ENCODE measurements at places on chromosomes 2 and 18. TPM values are rescaled to one million over a fixed set of nuclear protein-coding genes. Genes with fewer than 3 reads are reported as not detected.

- DNase-seq = peak; percentile 50
Measured at GRCh38 chr2:232761301-232761907, 15.0 kb downstream of the KCNJ13 start.

DNA sequence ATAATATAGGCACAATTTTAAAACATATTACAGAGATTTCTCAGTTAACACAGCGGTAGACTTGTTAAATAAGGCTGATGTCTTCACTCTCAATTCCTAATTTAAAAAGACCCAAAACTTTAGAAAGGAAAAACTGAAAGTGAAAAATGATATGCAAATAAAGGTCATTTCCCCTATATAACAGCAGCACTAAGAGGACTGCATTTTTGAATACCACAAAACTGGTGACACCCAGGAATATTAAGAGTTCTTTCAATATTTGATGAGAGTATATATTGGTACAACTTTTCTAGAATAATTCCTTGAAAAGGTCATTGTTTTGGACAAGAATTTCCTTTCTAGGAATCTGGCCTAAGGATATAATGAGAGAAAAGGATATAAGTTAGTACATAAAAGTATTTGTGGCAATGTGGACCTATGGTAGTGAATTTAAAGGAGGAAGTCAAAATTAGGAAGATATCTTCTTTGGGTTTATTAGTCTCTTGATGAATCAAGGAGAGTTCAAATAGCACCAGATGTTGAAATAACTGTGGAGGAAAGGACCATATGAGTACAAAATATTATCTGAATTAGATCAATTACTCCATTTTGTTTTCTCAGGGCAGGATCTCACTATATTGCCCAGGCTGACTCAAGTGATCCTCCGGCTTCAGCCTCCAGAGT lies 70.3 kb downstream of the TMEM237 start:
- no peak for DNase-seq

The TMEFF2 gene
- not detected for total RNA-seq

DNA sequence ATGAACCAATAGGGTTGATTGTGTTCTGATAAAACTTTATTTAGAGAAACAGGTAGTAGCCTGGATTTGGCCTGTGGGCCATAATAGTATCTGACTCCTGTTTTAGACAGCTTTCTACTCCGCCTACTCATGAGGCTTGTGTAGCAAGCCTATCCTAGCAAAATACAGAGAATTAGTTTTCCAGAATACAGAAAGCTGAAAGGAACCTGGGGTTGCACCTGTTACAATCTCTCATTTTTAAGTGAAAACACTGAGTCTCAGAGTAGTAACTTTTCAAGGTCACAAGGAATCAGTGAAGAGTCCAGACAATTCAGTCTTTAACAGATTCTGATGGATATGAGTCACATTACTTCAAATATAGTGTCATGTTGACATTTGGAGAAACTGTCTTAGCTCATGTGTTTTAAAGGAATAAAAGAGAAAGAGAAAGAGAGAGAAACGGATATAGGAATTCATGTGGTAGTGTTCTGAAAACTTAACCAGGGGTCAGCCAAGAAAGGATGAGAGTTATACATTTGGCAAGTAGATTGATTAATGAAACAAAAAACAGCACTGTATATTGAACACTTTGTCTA lies 17.0 kb downstream of the ARHGAP28 start:
- DNase-seq = no peak

The STPG4 gene
- not detected for total RNA-seq

DNA sequence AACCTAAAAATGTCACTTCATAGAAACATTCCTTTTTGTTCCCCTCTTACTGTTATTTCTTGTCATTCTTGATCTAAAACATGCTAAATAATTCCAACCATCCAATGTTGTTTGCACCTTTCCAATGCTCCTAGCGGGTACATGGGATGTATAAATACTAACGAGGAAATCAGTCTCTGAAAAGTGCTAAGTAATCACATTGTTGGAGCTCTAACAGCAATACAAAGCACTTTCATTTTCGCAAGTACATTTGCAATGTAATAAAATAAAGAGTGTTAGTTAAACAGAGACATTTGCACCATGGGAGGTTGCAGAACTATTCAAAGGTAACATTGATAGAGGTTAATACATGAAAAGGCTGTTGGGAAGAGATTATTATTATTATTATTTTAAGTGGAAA lies 286.2 kb upstream of the ACVR2A start:
- no peak for DNase-seq

GRCh38 chr2:158325031-158325781 lies 131.3 kb downstream of the CCDC148 start:
- DNase-seq = peak; percentile 28

GRCh38 chr2:64295326-64296139 lies 151.3 kb upstream of the PELI1 start:
- no peak for DNase-seq

DNA sequence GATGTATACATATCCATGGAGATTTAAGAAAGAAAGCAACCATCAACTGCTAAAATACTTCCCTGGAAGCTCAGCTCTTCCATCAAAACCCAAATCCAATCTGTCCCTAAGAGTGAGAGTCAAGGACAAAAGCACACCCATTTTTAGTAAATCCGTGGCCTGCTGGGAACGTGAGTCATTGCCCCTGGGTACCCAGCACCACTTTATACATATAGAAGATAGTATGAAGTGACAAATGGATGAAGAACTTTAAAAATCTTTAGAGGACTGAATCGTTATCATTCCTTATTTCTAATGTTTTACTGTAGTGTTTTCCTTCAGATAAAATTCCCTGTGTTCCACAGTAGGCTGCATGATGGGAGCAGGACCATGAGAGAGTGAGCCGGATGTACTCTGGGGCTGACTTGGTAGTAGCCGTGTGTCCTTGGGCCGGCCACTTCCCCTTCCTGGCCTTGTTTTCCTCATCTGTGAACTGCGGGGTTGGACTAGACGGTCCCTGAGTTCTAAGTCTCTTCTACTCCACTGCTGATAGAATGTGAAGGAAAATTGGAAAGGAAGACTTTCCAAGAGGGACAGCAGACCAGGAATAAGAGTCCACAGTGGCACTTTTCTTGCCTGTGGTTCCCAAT lies 28.5 kb upstream of the CEP68 start:
- no peak for DNase-seq

GRCh38 chr2:200211643-200212042 lies 94.8 kb upstream of the SPATS2L start:
- DNase-seq = no peak

The NAT8 gene
- not detected for total RNA-seq

The CYTIP gene
- total RNA-seq = not detected

DNA sequence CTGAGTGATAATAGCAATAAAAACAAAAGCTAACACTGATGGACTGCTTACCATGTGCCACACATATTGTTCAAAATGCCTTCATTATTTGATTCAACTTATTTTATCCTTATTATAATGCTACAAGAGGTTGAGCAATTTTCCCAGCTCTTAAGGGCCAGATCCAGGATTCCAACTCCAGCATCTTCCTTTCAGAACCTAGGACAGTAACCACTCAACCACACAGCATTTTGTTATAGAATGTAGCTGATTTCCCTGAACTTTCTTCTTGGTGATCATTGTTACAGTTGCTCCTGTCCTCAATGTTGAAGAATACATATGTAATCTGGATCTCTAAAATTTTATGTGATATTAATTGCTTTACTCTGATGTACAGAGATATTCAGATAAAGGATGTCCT lies 341.7 kb downstream of the PIK3C3 start:
- peak; percentile 51 for DNase-seq

DNA sequence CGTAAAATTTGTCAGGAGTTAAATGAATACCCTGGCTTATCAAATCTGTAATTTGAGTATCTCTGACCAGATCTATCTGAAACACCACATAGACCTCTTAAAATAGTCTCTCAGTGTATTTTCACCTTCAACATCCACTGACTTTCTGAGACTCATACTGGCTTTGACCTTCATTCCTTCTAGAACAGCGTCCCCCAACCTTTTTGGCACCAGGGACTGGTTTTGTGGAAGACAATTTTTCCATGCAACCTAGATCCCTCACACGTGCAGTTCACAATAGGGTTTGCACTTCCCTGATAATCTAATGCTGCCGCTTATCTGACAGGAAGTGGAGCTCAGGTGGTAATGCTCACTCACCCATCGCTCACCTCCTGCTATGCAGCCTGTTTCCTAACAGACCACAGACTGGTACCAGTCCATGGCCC lies 3.2 kb downstream of the NBAS start:
- no peak for DNase-seq

DNA sequence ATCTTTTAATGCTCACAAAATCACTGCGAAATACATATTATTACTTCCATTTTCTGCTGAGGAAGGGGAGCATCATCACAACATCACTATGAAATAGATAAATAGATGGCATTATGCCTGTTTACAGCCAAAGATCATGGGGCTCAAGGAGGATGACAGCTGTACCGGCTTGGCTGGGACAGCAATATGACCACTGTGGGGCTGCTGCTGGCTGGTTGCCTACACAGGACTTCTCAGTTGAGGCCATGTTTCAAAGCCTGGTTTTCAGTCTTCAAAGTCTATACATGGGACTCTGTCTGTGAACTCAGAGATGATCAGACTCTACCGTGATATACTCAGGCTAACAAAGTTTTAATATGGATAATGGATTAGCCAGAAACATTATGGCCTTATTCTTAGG lies 58.7 kb downstream of the SPATS2L start:
- no peak for DNase-seq

The MC4R gene
- total RNA-seq = 0.32 TPM

The FARSB gene
- total RNA-seq = 17.7 TPM

GRCh38 chr2:20213651-20214565 lies 11.0 kb downstream of the SDC1 start:
- no peak for DNase-seq

The TMEM247 gene
- not detected for total RNA-seq

The ADD2 gene
- under 0.01 TPM for total RNA-seq

DNA sequence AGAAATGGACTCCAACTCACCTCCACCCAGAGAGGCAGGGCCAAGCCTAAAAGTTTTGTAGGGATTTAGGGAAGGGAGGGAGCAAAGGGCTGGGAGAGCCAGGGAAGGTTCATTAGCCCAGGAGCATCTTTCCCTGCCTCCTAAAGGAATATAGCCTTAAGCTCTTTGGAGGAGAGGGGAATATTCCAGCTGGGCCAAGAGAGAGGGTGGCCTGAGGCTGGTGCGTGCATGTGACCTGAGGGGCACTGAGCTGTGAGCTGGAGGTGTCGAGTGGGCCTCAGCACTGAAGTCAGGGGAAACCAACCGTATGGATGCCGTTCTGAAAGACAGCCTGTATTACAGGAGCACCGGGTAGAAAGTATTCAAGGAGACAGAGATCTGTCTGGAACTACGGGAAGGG lies 112.6 kb downstream of the KLHL29 start:
- DNase-seq = no peak

DNA sequence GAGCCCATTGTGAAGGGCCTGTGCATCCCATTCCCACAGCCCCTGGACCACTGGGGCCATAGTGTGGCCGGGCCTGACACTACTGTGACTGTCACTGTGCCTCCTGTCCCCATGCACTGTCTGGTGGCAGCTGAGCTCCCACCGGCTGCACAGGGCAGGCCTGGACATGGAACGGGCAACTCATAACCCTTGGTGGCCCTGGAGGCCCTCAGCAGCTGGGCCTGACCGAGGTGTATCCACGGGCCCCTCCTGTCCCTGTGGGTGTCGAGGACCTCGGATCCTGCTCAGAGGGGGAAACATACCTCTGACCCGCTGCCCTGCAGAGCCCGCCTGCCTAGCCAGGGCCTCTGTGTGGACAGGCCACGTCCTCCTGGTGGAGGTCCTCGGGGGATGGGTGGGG lies 7.8 kb upstream of the GAL3ST2 start:
- DNase-seq = no peak

All from GM23248 (cell line).